ENCODE measurements at places on chromosomes 4 and X.

GRCh38 chr4:41537292-41537890 lies 566 bp upstream of the LIMCH1 start:
- DNase-seq = no peak

GRCh38 chr4:185255868-185256267 lies 46.5 kb downstream of the SNX25 start:
- DNase-seq = no peak

DNA sequence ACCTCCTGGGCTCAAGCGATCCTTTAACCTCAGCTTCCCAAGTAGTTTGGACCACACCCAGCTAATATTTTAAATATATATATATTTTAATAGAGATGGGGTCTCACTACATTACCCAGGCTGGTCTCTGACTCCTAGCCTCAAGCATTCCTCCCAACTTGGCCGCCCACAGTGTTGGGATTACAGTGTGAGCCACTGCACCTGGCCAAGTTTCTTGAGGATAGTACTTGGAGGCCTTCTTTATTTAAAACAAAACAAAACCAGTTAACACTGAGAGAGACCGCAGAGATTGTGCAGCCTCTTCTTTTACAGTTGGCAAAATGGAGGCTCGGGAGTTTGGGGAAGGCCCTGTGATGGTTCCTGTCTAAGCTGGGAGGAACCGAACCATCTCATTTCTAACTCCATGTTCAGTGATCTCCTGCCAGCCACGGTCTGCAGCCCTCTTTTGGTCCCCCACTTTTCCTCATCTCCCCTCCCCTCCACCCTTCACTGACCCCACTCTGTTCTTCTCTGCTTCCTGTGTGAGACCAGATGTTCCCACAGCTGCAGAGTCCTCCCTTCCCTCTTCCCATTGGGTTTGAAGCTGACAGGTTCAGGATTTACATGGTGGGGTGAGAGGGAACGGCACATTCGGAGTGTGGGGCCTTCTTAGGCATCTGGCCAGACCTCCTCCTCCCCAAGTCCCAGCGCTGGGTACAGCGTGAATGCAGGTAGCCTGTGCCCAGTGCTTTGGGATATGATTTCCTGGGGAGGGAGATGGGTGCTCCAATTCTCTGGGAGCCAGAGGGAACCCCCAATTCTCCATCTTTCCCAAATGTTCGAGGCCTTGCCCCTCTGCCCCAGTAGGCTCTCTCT lies 1.4 kb upstream of the SORCS2 start:
- DNase-seq = no peak

DNA sequence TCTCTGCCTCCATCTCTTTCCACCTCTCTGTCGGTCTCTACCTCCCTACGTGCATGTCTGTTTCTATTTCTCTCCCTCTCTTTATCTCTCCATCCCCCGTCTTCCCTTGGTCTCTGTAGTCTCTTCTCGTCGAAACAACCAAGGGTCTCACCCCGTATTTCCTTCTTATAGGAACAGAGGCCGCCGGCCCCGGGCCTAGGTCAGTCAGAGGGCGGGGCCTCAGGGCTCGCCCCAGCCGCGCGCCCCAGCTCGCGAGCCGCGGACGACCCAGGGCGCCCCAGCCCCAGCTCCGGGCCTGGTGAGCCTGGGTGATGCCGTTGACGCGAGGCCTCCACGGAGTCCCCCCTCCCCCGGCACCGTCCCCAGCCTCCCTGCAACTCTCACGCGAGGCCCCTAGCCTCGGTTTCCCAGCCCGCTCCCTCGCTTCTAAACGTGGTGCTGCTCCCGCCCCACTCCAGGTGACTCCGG lies 6.6 kb downstream of the TIMM17B start:
- no peak for DNase-seq

DNA sequence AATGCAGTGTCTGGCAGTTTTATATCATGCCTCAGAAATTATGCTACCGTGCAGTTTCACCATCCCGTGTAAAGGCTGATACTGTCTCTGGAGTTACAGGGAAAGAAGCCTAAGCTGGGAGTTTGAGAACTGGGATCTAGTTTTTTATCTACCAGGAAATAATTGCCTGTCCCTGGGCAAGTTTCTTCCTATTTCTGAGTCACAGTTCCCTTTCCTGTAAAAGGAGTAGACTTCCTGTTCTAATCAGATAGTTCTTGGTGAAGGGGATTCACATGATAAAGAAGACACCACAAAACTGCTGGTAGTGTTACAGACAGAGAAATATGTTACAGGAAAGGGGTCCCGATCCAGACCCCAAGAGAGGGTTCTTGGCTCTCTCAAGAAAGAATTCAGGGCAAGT lies 17.1 kb downstream of the HERC3 start:
- no peak for DNase-seq

DNA sequence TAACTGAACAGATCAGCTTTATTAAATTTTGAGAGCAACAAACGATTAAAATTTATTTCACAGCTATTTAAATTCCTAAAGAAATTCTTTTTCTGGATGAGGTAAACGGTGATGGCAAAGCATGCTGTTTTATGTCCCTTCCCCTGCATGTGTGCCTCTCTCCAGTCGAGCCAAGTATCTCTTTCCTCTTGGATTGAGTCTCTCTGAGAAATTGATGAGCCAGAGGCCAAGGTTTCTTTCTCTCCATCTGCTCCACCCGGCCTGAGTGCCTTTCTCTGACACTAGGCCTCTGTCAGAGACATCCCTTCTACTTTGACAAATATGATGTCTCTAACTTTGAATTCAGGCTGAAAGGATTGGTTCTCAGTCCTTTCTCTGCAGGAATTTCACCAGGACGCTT lies 42.6 kb upstream of the PARM1 start:
- no peak for DNase-seq

- no peak for DNase-seq
These were observed 312.4 kb downstream of the DHRSX start for GRCh38 chrX:2188330-2188792.

DNA sequence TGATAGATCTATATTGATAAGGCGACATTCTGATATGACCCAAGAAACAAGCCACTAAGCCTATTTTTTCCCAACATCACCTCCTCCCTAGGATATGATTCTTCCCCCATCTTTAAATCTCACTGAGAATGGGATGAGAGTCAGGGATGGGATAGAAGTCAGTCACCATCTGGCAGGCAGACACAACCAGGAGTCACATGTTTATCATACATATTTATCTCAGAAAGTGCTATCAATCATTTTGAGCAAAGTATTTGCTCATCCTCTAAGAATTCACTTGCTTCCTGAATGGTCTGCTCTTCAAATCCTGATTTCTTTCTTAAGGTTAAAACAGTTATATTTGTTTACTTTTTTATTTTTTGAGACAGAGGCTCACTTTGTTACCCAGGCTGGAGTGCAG lies 20.3 kb downstream of the DNAAF6 start:
- no peak for DNase-seq

GRCh38 chr4:6714954-6715353 lies 1.0 kb upstream of the BLOC1S4 start:
- DNase-seq = no peak
